ENCODE measurements at places on chromosomes 16 and 17.

- no peak for DNase-seq
These were observed at the start of gene MPO for GRCh38 chr17:58280480-58281217. Gene MPO, minus strand, starts transcription at chr17:58280935. Its CDS starts 177 bp downstream, at chr17:58280758.

GRCh38 chr16:81578636-81579413, 134.2 kb downstream of the CMIP start:
- DNase-seq, result no peak

DNA sequence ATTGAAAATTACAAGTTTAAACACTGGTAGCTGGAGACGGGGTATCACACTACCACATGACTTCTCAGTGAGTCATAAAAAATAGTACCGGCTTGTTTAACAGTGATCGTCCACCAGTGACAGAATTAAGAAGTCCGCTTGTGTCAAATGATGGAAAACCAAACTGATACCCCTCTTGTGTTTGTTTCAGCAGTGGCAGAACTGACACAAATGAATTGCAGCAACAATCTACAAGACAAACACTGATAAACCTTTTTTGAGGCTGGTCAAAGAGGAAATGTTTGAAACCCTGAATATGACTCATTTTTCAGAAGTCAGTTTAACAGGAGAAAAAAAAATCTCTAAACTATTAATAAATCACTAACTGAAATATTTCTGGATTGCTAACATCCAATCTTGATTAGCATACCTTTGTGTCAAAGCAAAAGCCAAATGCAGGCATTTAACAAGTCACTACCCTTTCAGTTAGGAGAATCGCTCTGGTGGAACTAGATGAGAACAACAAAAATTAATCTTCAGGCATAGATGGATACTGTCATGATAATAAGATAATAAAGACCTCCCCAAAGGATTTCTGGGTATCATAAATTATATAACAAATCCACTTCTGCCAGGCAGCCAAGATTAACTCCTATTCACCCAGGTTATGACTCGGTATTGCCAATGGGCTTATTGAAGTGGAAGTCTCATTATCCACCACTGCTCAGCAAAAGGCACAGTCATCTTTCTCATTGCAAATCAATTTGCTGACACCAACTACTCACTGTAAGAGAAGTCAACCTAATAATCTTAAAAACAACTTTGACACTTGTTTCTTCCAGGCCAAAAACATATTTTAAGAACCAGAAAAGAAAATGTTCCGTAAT, 20.8 kb downstream of the DCUN1D3 start:
- DNase-seq, result no peak

- DNase-seq, result no peak
These were observed 3.9 kb upstream of the WFIKKN1 start for GRCh38 chr16:626787-627453.

DNA sequence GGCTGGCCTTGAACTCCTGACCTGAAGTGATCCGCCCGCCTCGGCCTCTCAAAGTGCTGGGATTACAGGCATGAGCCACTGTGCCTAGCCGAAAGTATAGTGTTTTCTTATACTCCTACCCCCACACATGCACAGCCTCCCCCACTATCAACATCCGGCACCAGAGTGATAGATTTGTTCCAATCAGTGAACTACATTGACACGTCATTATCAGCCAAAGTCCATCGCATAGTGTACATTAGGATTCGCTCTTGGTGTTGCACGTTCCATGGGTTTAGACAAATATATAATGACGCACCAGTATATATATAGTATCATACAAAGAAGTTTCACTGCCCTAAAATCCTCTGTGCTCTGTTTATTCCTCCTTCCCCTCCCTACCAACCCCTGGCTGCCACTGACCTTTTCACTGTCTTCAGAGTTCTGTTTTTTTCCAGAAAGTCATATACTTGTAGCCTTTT, 11.9 kb upstream of the TM4SF5 start:
- no peak for DNase-seq

DNA sequence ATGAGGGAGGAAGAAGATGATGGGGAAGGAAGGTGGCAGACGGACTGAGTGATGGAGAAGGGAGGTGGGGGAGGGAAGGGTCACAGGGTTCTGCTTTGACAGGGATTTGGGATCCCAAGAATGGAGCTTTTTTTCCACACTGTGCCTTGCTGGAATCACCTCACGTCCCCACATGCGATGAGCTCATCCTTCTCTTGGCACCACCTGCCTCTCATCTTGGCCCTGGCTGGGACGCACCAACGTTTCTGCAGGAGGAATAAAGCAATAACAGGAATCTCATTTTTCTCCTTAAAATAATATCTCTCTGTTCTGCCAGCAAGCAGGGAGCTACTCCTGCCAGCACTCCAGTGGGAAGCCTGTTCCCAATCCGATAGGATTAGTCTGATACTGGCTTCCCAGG, 47.8 kb downstream of the MEOX1 start:
- DNase-seq, result no peak

DNA sequence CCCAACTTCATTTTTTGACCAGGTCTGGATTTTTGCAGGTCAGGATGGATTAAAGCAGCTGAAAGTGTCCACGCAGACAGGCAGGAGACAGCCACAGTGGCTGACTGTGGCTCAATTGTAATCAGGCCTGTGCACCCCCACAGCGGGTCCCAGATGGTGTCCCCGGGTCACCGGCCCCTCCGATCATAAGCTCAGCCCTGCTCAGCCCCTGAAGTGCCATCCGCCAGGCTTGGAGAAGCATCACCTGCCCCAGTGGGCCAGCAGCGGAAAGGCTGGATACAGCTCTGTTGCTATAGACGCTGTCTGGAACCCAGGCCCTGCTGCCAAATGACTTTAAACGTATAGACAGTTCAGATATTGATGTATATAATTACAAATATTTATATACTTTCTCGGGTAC, 60.6 kb downstream of the RPH3AL start:
- DNase-seq, result no peak

DNA sequence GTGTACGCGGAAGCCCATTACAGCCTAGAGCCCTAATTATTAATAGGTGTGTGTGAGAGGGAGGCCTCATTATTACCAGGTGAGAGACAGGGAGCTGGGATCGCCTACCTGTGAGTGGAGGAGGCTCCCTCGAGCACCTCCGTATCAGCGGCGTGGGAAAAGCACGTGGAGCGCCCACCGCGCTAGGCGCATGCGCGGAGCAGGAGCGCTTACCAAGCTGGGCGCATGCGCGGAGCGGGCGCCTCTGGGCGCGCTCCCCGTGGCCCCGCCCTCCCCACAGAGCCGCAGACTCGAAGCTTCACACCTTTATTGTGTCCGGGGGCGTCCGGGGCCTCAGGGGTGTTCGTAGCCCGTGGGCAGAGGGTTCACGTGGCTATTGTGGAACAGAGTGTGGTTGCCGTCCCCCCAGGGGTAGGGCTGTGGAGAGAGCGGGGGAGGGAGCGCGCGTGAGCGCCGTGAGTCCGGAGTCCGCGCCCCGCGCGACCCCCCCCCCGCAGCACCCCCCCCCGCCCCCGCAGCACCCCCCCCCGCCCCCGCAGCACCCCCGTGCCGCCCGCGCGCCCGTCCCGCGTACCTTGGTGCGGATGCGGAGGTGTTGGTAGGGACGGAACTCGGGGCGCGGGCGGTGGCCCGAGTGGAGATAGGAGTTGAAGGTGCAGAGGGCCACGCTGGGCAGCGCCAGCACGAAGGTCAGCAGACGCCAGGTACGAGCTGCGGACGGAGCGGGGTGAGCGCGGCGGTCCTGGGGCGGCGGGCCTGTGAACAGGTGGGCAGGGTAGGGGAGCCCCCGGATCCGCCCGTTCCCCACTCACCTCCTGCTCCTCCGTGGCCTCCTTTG, 500 bp downstream of the COX6A2 start:
- no peak for DNase-seq

- peak; percentile 33 for DNase-seq
These were observed 35.9 kb downstream of the CACNA1G start for GRCh38 chr17:50596191-50597037.

DNA sequence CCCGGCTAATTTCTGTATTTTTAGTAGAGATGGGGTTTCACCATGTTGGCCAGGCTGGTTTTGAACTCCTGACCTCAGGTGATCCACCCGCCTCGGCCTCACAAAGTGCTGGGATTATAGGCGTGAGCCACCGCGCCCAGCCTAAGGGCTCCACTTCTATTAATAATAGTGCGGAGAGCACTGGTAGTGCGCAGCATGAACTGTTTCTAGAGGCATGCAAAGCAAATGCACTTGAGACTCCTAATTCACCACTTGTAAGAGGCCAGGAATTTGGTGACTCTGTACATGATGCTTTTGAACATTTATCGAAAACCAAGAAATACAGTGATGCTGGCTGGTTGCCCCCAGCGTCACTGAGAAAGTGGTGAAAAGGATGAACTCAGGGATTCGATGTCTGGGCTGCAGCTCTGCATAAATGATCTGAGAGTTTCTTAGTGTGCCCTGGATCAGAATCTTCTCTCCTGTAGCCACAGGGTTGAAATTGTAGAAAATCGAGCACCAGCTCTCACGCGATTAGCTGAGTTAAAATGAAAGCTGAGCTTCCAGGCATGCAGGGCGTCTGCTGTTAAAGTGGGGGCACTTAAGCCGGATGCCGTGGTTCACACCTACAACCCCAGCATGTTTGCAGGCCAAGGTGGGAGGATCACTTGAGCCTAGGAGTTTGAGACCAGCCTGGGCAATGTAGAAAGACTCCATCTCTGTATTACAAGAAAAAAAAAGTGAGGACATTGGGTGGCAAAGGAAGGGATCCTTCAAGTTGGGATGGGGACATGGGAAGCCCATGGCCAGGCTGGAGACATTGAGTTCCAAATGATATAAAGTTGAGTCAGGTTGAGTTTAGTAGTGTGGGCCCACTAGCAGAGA, 4.8 kb downstream of the RNF213 start:
- no peak for DNase-seq

- DNase-seq, result no peak
These were observed 13.3 kb upstream of the RFWD3 start for GRCh38 chr16:74679983-74680382.

GRCh38 chr17:33751702-33752065, 458.6 kb upstream of the ASIC2 start:
- DNase-seq, result no peak

DNA sequence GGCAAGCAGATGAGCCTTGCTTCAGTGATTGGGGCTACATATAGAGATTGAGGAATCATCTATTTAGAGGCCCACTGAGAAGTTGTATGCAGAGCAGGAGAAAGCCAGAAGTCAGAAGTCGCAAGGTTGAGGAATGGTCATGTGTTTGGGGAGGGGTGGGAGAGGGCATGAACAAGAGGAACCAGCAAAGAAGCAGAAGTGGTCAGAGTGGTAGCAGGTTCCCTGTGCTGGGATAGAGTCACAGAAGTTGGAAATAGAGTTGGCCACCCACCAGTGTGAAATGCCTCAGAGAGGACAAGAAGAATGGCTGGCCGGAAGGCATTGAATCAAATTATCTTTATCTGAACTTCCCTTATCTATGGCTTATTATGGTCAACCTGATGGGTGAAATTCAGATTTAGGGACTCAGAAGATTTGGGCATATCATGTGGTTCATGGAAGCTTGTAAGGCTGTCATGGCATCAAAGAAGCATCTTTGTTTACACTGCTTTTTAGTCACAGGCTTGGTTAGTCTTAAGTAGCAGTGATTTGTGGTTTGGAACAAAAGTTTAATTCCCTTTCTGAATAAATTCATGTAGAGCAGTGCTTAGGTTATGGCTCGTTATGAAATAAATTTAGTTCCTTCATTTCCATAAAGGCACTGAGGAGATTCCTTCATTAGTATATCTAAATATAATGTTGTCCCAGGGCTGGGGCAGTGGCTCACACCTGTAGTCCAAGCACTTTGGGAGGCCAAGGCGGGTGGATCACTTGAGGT, 19.7 kb downstream of the MAP3K3 start:
- no peak for DNase-seq

DNA sequence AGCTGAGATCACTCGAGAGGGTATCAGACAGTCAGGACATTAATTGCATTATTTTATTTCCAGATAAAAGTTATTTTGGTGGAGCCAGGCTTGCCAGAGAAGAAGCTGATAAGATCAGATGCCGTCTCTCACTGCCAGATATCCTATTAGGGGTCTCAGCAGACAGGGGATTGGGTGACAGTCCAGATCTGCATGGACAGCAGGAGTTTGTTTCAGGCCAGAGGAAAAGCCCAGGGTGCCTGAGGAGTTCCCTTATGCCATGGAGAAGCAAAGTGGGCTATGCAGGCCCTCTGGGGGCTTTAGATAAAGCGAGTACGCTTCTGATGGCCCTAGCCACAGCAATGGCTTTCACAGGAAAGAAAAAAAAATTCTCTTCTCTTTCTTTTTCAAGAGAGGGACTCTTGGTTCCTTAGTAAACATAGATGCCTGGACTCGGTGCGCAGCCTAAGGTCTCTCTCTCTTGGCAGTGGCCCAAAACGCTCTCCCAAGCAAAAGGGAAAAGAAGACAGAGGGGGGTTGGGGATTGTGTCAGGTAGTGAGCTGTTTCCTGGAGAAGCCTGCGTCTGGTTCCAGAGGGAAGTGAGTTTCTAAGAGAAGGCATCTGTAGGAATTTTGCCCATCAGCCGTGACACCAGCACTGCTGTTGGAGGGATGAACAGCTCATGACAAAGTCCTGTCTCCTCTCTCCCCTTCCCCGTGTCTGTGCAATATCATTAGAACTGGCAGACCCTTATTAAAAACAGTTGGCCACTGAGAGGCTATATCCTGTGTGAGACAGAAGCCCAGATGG, 166.3 kb upstream of the FOXF1 start:
- DNase-seq, result no peak

GRCh38 chr16:67312719-67313118, 13.8 kb downstream of the KCTD19 start:
- DNase-seq, result no peak

- DNase-seq, result no peak
These were observed 17.5 kb downstream of the HELZ start for GRCh38 chr17:67227488-67227887.

DNA sequence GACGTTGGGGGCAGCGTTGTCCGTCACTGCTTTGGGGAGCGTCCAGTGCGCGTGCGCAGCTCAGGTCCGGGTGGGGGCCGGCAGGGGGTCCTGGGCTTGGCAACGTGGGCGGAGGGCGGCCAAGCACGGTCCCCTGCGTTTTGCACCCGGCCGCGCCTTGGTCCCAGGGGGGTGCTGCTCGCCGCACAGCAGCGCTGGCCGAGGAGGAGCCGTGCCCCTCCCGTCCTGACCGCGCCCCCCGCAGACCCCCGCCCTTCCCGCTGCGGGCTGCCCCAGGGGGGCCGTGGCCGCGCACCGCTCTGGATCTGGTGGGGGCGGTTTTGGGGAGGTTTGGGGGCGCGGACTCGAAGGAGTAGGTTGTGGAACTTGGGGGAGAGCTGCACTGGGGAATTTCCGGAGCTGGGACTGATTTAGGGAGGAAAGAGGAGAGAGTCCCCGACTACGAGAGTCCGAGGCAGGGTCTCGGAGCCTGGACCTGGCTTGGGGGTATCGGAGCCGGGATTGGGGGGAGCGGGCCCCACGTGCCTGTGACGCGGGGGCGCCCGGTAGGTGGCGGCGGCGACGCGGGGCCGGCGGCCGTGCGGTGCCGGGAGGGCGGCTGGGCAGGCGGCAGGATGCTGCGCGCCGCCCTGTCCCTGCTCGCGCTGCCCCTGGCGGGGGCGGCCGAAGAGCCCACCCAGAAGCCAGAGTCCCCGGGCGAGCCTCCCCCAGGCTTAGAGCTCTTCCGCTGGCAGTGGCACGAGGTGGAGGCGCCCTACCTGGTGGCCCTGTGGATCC, at the start of gene SLC9A5:
SLC9A5 (plus strand) TSS at position 579 of the 777 bp plus-strand sequence; CDS start at position 615, 36 bp downstream.
- no peak for DNase-seq

- DNase-seq, result no peak
These were observed 29.7 kb upstream of the MRPS23 start for GRCh38 chr17:57879437-57880085.

- no peak for DNase-seq
These were observed 25.0 kb downstream of the FOXK2 start for GRCh38 chr17:82544431-82545070.

GRCh38 chr16:12708266-12708665, 95.4 kb downstream of the CPPED1 start:
- DNase-seq, result no peak

Data from iPS DF 19.7 (cell line).